ENCODE measurements at places on chromosomes 3 and 15.

DNA sequence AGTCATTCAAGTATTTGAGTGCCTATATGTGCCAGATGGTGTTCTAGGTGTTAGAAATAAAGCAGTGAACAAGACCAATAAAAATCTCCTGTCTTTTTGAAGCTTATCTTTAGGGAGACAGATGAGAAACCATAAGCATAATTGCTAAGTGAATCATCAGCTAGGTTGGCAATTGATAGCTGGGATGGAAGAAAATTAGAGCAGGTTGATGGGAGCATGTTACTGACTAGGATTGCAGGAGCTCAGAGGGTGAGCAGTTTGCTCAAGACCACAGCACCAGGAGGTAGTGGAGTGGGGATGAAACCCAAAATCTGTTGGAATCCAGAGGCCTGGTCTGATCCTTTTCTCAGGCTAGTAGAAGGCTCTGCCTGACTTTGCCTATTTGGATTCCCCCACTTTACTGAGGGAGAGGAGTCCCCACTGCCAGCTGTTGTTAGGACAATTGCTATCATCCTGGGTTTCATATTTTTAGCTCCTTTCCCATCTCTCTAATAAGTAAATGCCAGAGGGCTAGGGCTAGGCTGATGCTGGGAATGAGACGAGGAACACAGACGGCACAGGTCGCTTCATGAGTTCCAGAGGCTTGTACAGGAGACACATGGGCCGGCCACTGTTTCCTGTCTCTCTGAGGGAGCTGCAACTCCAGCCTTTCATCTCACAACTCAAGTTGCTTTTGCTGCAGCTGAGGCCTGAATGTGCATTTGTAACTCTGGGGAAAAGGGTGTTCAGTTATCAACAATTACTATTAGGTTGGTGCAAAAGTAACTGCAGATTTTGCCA is 102.9 kb downstream of the CACNA1D start:
- DNase-seq = no peak

- no peak for DNase-seq
These were observed 61.5 kb downstream of the CHRD start for GRCh38 chr3:184441202-184441900.

GRCh38 chr3:159964166-159964973 is 24.3 kb upstream of the IL12A start:
- DNase-seq = no peak

GRCh38 chr3:135629701-135630408 is 335.7 kb upstream of the PPP2R3A start:
- no peak for DNase-seq

DNA sequence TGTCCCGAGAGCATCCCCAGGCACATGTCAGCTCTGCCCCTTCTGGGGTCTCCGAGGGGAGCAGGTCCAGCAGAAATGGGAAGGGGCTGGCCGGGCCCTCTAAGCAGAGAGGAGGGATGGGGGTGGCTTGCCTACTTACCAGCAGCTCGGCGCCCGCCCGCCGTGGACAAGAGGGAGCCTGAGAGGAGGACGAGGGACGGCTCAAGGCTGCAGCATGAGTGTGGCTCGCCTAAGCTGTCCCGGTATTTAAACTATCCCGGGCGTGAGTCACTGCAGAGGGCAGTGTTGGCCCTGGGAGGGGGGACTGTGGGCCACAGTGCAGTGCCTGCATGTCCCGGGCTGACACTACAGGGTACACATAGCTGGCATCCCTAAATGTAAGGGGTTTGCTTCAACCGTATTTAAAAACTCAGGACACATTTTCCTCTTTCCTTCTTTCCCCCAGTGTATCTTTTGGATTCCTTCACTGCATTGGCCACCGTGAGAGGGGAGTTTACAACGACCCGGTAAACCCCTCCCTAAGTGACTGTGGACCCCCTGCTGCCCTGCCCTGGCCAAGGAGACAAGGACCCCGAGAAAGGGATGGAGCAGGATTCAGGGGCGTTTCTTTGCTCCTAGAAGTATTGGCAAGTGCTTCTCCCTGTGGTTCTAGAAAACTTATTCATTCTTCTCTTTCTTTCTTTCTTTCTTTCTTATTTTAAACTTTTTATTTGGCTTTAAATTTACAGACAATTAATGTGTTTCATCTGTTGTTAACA is at the start of gene LRRC15:
LRRC15 (minus strand) TSS at position 222 of the 758 bp plus-strand sequence. CDS start 8,700 bp downstream, outside the sequence.
- no peak for DNase-seq
